ENCODE measurements at places on chromosomes 1 and 21.

DNA sequence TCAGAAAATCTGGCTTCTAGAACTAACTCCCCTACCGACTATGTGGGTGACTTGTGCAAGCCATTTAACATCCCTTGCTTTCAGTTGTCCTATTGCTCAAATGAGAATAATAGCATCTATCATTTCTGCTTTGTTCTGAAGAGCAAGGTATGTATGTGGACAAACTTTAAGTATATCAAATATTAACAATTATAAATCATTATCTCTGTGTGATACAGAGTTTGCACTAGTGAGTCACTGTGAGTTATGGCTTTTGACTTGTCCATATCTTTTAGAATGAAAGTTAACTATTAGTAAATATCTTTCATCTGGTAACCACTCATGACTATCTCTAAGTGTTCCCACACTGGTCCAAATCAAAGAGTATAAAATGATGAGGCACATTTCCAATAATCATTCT is 812.9 kb upstream of the ADGRL2 start:
- DNase-seq = no peak

DNA sequence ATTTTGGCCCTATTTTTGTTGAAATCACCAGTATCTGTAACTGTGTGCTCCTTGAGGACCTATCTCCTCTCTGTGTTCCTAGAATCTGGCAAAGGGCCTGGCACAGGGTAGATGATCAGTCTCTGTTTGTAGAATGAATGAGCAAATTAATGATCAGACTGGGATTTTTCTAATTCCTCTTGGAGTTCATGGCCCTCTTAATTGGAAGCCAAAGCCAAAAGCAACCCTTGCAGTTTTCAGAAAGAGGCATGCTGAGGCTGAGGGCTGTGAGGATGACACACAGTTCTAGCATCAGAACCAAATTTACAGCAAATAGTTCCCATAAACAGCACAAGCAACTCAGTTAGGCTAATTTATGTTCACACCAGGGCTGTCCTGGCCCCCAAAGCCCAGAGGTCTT is 111.1 kb upstream of the BEND5 start:
- DNase-seq = no peak

DNA sequence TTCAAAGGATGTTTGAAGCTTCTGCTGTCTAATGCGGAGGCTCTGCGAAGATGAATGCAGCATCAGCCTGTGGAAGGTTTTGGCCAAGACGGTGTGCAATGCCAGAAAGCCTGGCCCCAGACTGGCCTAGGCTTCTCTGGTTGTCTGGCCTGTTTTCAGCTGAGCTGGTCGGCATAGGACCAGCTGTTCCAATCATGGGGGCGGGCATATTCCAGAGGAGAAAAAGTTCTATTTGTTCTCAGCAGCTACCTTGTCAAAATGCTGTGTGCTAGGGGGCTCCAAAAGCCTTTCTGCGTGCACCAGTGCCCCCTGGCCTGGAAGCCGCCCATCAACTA is 57.6 kb downstream of the TGFB2 start:
- no peak for DNase-seq

DNA sequence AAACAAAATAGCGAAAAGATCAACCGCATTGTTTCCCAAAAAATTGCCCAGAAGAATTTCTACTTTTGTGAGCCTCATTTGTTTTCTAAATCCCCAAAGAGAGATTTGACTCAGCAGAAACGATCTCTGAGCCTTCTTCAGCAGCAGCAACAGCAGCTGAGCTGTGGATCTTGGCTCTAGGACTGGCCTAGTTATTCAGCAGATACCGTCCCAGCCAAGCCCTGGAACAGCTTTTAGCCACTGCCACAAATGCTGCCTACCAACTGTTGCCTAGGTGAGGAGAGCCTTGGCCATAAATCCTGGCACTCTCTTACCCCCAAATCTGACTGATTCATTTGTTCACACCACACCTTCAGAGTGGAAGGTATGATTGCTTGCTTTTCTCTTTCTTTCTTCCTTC is 320.1 kb downstream of the TGFB2 start:
- no peak for DNase-seq

GRCh38 chr1:197367627-197368026 is 99.6 kb downstream of the CRB1 start:
- no peak for DNase-seq

GRCh38 chr1:85225624-85226380 is 25.0 kb upstream of the SYDE2 start:
- DNase-seq = no peak

DNA sequence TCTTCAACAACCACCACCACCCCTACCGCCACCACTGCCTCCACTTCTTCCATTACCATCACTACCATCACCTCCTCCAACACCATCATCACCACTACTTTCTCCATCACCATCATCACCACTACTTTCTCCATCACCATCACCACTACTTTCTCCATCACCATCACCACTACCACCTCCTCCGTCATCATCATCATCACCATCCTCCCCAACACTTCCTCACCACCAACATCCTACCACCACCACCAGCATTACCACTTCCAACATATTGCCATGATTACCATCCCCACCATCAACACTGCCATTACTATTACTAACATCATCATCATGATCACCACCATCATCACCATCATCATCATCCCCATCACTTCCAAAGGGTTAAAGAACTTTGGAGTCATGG is 34.7 kb downstream of the NGF start:
- DNase-seq = no peak

- no peak for DNase-seq
These were observed 104.8 kb upstream of the POU3F1 start for GRCh38 chr1:38151399-38151798.

GRCh38 chr21:45918835-45919447 is 62.6 kb upstream of the COL6A1 start:
- no peak for DNase-seq

GRCh38 chr1:197695961-197696360 is 79.3 kb downstream of the DENND1B start:
- DNase-seq = no peak

DNA sequence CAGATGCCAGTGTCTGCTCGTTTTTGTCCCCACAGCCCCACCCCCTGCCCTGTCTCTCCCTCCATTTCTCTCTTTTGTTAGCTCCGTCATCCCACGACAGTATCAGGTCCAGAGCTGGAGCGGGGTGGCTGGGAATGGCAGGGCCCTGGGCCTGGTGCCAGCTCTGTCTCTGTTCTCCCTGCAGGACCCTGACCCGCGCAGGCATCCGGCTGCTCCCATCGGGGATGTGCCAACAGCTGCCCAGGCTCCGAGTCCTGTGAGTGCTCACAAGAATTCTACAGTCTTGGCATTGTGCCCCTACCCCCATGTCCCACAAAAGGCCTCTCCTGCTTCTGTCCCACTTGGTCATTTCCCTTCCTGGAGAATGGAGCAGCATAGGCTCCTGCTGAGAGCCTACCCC is 37.4 kb downstream of the UBE2T start:
- no peak for DNase-seq

DNA sequence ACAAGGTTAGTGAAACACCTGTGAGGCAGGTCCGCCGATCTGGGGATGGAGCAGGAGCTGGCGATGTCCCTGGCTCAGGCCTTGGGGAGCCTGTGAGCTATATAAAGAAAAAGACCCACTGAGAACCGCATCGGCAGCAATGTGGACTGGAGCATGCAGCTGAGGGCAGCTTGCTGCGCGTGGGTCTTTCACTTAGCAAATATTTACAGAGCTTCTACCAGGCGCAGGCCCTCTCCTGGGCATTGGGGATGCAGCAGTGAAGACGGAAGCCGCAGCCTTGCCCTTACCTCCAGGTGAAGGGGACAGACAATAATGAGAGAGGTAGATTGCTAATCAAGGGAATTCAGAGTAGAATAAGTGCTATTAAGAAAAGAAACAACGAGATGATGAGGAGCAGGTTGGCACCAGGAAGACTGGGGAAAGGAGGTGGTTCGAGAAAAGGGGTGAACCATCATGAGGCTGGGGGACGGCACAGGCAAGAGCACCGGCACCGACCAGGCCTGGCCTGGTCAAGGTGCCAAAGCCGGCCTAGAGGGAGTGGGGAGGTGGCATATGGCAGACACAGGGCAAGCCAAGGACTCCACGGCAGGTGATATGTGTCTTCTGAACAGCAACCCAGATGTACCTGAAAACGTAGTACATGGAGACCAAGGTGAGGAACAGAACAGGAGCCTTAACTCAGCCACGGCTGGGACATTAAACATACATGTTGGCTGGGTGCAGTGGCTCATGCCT is 60.7 kb upstream of the PAX7 start:
- no peak for DNase-seq

DNA sequence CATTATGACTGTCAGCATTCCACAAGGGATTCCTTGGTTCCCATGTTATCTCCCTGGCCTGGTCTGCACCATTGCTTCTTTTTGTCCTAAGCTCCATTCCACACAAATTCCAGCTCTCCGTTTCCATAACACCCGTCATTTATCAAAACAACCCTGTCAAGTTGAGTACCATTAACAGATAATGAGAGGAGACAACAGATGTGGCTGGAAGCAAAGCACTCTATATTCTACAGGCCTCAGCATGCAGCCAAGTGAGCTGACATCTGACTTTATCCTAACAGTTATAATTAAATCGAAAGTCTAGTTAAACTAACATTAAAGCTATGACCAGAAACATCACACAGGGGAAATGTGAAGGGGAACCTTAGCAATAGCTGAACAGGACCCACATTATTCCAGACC is 110.4 kb downstream of the RERE start:
- DNase-seq = no peak

All from stimulated activated CD4-positive, alpha-beta T cell treated with anti-CD3 and anti-CD28 coated beads, Interleukin-1b, Interleukin-23, amount 100 ng/mL, for 1 hour (primary cell).